ENCODE measurements at places on chromosomes 12 and 14.

GRCh38 chr12:105351523-105351922 lies 21.0 kb downstream of the C12orf75 start:
- no peak for DNase-seq

GRCh38 chr14:33323979-33324378 lies 385.3 kb downstream of the NPAS3 start:
- no peak for DNase-seq

DNA sequence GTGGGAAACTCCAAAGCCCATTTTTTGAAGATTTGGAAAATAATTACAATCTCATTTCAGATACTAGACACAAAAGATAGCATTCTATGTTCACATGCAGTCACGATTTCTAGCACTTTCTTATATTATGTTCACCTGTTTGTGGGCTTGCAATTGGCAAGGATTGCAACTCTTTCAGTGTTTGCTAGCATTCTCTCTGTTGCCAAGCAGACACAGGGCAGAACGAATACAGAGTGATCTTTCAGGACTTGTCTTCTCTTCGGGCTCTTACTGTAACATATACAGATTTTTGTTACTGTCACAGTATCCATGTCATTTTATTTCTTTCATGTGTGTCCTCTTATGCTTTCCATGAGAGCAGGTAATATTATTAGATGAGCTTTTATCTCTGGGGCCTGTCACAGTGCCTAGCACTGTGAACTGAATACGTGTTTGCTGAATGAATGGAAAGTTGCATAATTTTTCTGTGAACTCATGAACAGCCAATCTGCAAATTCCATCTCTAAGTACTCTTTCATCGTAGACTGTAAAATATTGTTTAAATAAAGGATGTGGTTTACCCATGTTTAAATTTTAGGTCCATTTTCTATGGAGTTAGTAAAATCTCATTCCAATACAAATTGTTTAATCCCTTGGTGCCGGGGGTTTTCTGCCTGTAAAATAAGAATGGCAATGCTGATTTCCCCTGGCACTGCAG lies 105.1 kb downstream of the BMP4 start:
- DNase-seq: no peak

DNA sequence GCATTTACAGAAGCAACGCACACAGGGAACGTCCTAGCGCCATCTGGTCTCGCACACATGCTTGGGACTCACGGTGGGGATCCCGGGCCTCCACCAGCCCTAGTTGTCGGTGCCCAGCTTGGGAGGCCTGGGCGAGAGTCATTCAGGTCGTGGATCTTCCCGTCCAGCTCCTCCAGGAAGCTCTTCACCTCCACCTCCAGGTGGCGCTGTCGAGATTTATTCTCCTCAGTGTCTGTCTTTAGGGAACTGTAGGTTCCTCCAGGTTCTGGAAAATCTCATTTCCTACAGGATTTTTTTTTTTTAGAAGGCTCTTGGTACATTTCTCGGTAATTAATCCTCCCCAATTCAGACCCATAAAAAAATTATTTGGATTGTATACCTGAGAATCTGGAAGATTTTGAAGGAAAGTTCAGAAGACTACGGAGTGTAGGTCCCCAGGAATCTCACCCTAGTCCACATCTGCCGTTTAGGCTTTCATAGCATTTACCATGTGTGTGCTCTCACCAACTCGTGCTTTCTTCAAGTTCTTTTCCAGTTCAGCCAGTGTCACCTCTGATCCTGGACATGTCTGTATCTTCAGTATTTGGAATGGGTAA lies 910.0 kb downstream of the TMEM121 start:
- DNase-seq: no peak

GRCh38 chr12:25187781-25188180 lies 7.2 kb downstream of the DNAI7 start:
- DNase-seq: no peak

DNA sequence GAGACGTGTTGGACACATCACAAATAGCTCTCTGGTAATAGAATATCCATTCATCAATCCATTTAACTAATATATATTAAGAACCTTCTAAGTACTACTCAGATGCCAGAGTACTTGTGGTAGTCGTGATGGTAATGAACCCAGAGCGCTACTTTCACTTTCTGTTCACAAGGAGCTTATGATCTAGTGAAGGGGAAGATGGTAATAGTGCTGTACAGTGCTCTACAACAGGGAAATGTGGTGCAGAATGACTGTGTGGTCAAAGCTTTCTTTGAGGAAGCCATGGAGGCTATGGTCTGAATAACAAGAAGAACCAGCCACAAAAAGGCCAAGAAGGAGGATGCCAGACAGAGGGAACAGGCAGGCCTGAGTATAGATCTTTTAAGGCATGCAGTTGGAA lies 212.0 kb downstream of the PTPRO start:
- DNase-seq: no peak

DNA sequence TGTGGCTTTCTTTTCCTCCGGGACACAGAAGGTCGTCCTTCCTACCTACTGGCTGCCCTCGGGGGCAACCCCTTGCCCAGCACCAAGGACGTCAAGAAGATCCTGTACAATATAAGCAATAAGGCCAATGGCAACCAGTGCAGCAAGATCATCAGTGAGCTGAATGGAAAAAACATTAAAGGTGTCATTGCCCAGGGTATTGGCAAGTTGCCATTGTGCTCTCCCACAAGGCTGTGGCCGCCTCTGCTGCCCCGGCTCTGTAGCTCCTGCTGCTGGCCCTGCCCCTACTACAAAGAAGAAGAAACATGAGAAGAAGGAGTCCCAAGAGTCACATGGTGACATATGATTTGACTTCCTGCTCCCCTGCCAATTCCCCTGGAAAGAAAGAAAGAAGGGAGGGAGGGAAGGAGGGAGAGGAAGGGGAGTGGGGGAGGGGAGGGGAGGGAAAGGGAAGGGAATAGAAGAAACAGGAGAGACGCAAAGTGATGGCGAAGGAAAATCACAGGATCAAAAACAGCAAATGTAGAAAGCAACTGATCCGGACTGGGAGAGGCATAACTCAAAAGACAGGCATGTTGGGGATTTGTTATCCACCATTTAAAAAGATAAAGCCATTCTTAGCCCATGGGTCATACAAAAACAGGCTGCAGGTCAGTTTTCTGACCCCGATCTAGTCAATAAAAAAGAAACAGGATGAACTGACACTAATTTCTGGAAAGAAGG lies 61.3 kb upstream of the RESF1 start:
- DNase-seq: peak; percentile 19

GRCh38 chr12:82486524-82487235 lies 128.4 kb downstream of the METTL25 start:
- DNase-seq: no peak

DNA sequence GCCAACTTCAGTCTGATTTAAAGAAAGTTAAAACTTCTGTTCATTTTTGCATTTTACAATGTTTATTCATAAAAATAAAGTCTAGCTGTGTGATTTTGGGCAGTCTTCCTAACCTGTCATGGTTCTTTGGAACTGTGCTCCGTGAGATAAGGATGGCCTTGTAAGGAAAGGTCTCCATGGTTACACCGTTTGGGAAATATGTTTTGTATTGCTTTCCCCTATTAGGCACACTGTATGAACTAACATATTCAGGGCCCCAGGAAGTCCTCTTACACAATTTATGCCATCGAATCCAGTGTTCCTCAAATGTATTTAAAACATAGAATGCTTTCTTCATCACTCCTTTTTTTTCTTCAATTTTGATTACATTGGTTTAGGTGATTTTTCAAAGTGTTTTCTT lies 54.5 kb downstream of the APAF1 start:
- DNase-seq: no peak

DNA sequence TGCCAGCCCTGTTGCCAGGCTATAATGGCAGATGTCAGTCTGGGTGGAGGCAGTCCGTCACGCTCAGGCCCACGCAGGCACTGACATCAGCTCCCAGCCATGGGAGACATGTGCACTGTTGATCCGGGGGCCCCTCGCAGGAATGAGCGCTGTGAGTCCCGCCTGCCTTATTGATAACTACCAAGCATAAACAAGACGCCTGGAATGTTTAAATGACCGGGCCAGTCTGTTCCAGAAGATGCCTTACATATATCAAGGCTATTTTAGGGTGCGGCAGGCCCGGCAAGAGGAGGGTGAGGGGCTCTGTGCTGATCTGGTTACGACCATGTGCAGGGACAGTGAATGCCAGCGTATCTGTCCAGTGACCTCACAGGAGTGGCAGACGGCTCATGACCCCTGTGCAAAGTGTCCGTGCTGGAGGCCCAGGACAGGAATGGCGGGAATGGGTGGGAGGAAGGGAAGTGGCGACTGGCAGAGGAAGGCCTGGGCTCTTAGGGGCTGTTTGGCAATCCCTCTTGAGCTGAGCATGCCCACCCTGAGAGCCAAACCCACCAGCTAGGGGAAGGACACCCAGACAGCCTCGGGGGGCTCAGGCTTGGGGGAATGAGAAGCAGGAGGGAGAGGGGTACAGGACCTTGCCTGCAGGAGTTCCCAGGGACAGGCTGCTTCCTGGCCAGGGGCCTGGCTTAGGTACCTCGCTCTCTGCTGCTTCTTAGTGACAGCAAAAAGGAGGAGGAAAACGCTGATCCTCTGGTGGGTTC lies 49.3 kb downstream of the DLK1 start:
- no peak for DNase-seq

GRCh38 chr12:132415327-132416120 lies 74.4 kb upstream of the FBRSL1 start:
- DNase-seq: no peak

- DNase-seq: no peak
Observed at GRCh38 chr12:58293308-58293982, 352.1 kb downstream of the ATP23 start.

- no peak for DNase-seq
Observed at GRCh38 chr12:1830401-1830845, 10.1 kb downstream of the LRTM2 start.

GRCh38 chr12:110280392-110280778 lies 662 bp upstream of the ATP2A2 start:
- no peak for DNase-seq

- DNase-seq: no peak
Observed at GRCh38 chr12:70581208-70581607, 56.0 kb downstream of the PTPRB start.

DNA sequence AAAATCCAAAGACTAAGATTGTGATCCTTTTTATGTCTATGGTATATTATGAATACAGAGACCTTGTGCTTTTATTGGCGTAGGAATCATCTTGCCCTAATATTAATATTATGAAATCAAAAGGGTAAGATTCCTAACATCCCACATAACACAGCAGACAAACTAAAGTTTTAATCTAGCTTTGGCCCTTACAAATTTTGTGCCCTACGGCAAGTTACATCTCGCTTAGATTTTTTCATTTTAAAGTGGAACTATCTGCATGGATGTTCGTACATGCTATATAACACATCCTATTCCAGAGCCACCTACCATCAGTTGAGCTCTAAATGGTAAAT lies 217 bp upstream of the SMIM10L1 start:
- no peak for DNase-seq

GRCh38 chr12:14264316-14264715 lies 101.2 kb upstream of the ATF7IP start:
- no peak for DNase-seq

- no peak for DNase-seq
Observed at GRCh38 chr14:54221971-54222370, 174.8 kb upstream of the CDKN3 start.

- DNase-seq: no peak
Observed at GRCh38 chr12:120085920-120086645, 30.5 kb downstream of the RAB35 start.

DNA sequence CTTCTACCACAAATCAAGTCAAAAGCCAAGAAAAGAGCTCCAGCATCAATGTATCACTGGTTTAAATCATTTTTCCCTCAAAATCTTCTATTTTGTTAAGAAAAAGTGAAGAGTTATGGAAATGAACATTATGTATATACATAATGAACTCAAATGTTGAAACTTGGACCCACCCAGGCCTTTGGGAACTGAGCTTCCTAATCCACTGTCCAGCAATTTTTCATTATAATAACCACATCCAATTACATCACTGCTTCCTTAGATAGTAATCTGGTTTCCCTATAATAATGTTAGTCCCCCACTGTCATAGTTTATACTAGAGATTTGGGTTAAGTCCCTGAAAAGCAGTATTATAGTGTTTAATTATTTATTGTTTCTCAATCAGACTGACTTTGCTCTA lies 170.9 kb downstream of the PIK3C2G start:
- DNase-seq: no peak

DNA sequence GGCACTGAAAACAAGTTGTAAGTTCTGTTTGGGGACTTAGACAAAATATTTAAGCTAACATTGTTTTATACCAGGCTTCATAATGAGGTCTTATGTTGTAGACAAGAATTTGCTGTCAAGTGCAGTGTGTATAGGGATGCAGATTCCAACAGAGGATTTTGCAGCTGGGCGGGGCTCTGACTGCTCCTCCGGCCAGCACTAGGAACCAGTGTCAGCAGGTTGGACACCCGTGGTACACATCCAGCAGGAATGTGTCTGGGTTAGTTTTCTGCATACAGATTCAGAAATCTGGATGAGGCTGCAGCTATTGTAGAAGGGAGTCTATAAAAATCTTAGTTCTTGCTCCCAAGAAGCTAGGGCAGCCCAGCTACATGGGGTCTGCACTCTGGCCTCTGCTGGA lies 194.3 kb upstream of the RBM19 start:
- DNase-seq: no peak

DNA sequence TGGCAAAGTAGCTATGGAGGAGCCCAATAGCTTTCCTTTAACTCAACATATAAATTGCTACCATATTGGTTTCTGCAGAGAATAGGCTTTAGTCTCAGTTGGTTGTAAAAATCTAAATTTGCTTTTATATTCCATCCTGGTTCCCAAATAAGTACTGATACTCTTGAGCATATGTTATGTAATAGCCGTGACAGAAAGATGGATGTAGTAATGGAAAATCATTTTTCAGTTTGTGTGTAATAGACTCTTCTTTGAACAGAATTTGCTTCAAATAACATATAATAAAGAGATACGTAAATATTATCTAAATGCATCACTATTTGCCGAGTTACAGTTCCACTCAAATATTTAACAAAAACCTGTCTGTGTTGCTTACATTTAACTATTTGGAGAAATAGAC lies 271.6 kb downstream of the LRFN5 start:
- DNase-seq: no peak

- DNase-seq: no peak
Observed at GRCh38 chr12:124927201-124928094, 13.0 kb upstream of the UBC start.

- peak; percentile 23 for DNase-seq
Observed at GRCh38 chr14:59629444-59630287, 53.1 kb upstream of the CCDC175 start.

DNA sequence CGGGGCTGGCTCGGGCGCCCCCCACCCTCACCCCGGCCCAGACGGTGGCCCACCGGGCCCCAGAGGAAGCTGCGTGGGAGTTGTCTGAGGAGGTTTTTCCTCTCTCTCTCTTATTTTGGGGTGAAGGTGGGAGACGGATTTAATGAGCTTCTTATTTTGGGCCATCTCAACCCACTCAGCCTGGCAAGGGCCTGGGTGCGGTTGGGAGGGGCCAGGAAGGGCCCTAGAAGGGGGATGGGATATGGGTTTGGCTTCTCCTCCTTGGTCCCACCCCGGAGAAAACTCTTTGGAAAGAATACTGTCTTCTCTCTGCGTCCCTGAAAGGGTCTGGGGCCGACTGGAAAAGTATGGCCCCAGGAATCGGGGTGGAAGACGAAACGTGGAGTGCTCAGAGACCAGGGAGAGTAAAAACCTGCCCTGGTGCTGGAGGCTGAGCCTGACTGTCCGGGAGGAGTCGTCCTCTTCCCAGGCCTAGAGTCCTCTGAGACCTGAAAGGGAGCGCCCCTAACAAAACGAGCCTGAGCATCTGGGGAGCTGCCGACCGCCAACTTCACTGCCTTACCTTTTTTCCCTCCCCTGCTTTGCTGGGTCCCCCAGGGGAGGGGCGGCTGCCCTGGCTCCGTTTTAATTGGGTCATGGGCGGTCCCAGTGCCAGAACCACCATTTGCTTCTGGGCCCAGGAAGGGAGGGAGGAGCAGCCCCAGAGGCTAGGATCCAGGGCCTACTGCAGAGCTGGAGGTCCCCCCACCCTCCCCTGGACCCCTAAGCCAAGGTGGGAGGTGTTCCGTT lies 1.6 kb downstream of the MMP14 start:
- DNase-seq: no peak
